ENCODE measurements at places on chromosomes 16 and 17.

DNA sequence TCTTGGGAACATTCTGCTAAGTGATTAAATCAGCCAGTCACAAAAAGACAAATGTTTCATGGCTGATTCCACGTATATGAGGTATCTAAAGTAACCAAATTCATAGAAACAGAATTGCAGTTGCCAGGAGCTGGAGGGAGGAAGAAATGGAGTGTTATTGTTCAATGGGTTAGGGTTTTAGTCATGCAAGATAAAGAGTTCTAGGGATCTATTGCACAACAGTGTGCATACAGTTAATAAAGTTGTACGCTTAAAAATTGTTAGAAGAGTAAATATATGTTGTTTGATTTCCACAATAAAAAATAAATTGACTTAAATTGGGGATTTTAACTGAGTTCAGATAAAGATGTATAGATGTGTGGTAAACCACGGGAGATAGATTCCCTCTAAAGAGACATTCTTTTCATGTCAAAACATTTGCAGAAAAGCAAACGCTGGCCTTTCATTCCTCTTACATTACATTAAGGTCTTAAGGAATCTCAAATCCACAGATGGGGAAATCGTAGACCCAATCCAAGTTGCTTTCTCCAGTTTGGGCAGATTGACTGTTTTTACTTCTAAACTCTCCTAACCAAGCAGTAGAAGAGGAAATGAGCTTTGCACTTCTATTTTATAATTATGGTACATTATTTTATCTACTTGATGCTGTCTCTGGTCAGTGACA is 4.6 kb downstream of the PRDM7 start:
- no peak for DNase-seq

- no peak for DNase-seq
These were observed 100.3 kb downstream of the TANC2 start for GRCh38 chr17:63066158-63066813.

GRCh38 chr17:11779892-11780291 is 181.6 kb downstream of the DNAH9 start:
- no peak for DNase-seq

DNA sequence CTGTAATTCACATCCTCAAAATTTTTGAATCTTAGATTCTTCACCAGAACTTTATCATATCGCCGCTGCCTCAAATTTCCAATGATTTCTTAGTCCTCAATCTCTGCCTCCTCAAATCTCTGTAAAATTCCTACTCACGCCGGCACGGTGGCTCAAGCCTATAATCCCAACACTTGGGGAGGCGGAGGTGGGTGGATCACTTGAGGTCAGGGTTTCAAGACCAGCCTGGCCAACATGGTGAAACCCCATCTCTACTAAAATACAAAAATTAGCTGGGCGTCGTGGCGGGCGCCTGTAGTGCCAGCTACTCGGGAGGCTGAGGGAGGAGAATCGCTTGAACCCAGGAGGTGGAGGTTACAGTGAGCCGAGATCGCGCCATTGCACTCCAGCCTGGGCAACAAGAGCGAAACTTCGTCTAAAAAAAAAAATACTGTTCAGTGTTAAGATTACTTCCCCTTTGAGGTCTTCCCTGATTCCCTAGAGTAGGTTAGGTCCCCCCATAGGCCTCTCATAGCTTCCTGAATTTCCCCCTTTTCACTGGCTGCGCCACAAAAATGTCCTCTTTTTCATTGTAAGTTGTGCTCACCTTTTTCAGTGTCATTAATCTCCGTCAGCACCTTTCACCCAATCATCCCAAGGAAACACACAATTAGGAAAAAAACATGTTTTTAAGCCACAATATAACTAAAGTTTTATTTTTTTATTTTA is 919 bp upstream of the CBX1 start:
- DNase-seq = no peak

DNA sequence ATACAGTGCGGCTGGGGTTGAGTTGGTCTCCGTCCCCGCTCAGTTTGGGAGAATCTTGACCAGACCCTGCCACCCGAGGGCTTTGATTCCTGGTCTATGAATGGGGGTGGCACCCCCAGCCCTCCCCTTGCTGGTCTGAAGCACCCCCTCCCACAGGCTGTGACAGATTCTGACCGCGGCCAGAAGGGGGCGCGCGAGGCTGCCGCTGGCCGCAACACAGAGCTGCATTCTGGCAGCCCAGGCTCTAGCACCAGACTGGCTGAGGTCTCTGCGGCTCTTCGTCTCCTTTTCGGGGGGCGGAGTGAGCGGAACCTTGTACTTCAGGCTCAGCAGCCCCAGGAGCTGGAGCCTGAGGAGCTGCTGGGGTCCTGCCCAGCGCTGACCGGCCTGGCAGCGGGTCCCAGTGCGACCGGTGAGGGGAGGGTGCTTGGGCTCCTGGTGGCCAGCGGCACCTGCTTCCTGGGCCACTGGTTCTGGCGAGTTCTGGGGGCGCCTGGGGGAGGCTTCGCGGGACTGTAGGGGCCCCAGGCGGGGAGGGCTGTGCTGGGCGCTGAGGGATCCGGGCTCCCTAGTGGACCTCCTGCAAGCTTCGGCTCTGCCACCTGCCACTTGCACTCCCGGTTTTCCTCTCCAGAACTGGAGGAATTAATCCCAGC is 1011.6 kb downstream of the KCNJ18 start:
- DNase-seq = no peak

GRCh38 chr16:84117494-84117843 is 727 bp upstream of the MBTPS1 start:
- DNase-seq = no peak

DNA sequence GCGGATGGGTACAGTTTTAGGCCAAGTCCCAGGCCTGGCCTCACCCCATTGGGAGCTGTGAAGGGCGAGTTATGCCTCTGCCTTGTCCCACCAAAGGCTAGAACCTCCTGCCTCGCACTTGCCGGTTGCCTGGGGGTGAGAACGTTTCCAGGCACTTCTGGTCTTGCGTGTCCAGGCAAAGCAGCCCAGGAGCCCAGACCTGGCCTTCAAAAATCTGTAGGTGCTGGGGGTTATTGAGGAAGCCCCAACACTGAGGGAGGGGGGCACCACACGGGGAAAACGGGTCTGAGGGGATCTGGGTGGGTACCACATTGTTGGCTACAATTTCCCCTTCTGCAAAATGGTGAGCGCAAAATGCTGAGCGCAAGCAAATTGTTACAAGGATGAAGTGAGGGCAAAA is 12.2 kb upstream of the ATP2C2 start:
- no peak for DNase-seq

DNA sequence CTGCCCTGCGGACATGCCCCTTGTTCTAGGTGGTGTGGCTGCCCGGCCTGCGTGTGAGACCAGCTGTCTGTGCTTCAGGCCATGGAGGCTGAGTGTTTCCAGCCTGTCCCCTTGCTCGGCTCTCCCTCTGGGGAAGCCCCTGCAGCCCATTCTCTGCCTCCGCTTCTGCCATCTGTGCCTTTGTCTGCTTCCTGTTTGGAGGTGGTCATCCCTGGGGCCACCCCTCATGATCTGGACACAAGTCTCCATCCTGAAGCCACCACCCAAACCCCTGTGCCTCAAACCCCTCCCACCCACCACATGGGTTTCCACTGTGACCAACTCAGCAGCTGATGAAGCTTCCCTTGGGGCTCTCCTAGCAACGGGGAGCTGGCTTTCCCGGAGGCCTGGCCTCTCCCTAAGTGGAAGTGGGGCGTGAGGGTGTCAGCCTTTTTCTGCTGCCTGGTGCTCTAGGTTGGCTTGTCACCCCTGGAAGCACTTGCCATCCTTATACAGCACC is 184.9 kb downstream of the SEC14L1 start:
- no peak for DNase-seq

GRCh38 chr16:57538235-57538721 is 1.9 kb upstream of the CCDC102A start:
- no peak for DNase-seq

- no peak for DNase-seq
These were observed at the start of gene EFNB3 for GRCh38 chr17:7704601-7705268. TSS of gene EFNB3 (plus strand) at chr17:7705202. CDS start at chr17:7705599, 397 bp downstream.

DNA sequence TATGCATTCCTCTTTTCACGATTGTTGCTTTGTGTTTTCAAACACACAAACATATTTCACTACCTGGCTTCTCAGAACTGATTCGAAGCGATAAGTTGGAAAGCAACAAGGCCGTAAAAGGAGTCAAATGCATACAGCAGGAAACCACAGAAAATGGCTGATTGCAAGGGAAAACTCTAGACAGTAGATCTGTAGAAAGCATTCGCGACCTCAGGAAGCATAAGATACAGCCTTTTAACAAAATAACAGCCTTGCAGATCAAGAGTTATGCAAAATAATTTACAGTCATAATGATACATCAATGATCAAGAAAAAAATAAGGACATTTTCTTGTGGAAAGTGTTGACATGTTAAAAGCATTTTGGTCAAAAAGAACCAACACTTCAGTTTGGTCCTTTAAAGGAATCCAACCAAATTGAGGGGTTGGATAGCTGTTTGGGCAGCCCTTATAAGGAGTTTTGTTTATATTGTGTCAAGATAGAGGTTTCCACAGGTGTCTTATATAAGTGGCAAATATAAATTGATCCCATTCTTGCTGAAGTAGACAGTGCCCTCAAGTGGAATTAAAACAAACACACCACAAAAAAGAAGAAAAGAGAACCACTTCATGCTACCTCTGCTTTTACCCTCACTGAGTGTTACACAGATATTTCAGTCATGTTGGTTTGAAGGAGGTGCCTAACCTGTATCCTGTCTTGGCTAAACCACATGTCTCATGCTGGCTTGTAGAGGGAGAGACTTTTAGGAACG is 5.5 kb downstream of the CYLD start:
- DNase-seq = no peak

GRCh38 chr17:34374457-34374856 is 11.4 kb upstream of the CCL1 start:
- DNase-seq = no peak

GRCh38 chr17:82064433-82065192 is 991 bp downstream of the DUS1L start:
- no peak for DNase-seq

DNA sequence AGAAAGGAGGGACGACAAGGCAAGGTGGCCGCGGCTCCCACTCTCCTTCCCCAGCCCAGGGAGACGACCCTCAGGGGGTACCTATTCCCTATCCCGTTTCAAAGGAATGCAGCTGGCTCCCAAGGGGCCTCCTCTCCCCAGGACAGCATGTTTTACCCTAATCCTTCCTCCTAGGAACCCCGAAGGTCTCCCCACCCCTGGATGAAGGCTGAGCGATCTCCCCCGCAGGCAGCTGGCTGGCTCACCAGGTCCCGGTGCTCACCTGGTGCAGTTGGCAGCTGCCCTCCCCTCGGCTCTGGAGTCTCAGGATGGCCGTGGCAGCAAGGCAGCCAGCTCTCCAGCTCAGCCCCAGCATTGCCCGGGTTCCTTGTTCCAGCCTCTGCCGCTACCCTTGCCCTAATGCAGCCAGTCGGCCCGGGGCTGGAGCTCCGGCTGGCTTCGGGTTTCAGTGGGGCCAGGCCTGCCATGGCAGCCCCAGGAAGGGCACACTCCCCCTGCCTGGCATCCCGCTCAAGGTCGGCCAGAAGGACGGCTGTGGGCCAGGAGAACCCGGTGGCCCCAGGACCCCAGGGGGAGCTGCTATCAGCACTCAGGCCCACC is 4.6 kb downstream of the CLUH start:
- DNase-seq = no peak

- no peak for DNase-seq
These were observed 6.1 kb upstream of the SP2 start for GRCh38 chr17:47889734-47890529.

- no peak for DNase-seq
These were observed 5.0 kb downstream of the SLC5A2 start for GRCh38 chr16:31487720-31488467.

DNA sequence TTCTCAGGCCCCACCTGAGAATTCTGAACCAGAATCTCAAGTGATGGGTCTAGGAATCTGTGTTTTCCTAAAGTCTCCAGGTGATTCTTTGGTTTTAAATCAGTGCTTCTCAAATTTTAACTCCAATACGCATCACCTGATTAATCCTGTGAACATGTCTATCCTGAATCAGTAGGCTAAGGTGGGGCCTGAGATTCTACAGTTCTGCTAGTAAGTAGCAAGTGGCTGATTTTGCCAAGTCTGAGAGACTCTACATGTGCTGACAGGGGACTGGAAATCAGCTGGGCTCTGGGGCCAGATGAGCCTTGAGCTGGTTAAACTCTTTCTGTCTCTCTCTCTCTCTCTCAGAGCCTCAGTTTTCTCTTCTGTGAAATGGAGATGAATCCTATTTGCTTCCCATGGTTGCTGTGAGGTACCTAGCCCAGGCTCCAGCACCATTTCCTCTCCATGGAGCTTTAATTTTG is 9.0 kb downstream of the CCR7 start:
- no peak for DNase-seq

DNA sequence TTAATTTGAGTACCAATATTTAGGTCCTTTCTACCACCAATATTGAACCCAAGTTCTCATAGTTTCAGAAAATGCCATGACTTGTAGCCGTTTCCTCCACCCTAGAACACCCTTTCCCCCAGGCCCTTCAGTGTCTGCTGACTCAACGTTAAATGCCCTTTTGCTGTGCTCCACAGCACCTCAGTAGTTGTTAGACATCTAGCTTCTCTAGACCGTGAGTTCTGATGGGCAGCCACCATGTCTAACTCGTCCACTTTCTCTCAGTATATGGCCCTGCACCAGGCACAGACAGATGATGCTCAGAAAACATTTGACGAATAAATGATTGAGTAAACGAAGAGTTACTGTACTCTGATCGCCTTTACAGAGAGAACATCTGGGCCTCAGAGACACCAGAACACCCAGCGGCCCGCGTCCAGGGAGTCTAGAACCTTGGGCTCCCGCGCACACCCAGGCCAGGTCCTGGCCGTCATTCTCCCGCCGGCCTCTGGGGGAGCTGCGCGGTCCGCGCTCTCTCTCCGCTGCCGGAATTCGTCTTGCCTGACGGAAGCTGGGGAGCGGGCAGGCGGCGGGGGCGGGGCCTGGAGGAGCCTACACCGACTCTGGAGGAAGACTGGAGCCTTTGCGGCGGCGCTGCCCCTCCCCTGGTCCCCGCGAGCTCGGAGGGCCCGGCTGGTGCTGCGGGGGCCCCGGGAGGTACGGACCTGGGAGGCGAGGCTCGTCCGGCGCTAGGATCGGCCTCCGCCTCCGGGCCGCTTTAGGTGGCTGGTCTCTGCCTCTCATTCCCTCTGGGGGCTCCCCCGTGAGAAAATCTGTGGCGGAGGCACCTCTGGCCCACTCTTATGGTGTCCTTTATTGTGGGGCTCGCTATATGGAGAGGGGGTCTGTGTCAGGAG is at the start of gene NKIRAS2:
Gene NKIRAS2 (plus strand): TSS at position 582 of the 896 bp plus-strand sequence. CDS start 1,488 bp downstream, outside the sequence.
- peak; percentile 17 for DNase-seq

- DNase-seq = no peak
These were observed at the start of gene AOC3 for GRCh38 chr17:42850954-42851353. TSS of gene AOC3 (plus strand) at chr17:42851199. CDS start at chr17:42851344, 145 bp downstream.

DNA sequence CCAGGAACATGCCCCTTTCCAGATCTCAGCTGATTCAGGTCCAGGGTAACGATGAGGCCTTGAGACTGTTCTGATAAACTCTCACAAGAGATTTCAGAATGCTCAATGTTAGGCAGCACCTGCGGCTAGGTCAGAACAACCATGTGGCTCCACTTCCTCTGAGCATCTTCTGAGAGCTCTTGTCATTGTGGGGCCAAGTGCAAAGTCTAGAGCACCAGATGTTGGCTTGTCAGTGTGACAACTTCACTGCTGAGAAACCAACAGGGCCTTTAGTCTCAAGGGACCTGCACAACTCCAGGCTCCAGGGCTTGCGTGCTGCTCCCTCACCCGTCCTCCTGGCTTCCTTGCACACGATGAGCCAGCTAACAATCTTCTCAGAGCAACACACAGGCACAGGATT is 29.0 kb downstream of the FCSK start:
- DNase-seq = no peak
